ENCODE measurements at places on chromosomes 4 and X. TPM values are rescaled to one million over a fixed set of nuclear protein-coding genes. Genes with fewer than 3 reads are reported as not detected.

ARL13A gene
- not detected for total RNA-seq

UGT2B15 gene
- not detected for total RNA-seq

TRPC3 gene
- total RNA-seq, result not detected

ATP11C gene
- 16.0 TPM for total RNA-seq

FAM114A1 gene
- 87.0 TPM for total RNA-seq

ARR3 gene
- total RNA-seq, result not detected

MAGIX gene
- 1.0 TPM for total RNA-seq

CFI gene
- 152 TPM for total RNA-seq

BTK gene
- total RNA-seq, result not detected

CITED1 gene
- total RNA-seq, result not detected

C4orf54 gene
- not detected for total RNA-seq

NDNF gene
- total RNA-seq, result not detected

PCDH19 gene
- 0.02 TPM for total RNA-seq

NHS gene
- not detected for total RNA-seq

ZCCHC18 gene
- total RNA-seq, result not detected

MAGEA2 gene
- total RNA-seq, result 0.15 TPM

POU4F2 gene
- total RNA-seq, result not detected

CLGN gene
- 17.0 TPM for total RNA-seq

TBC1D19 gene
- 3.5 TPM for total RNA-seq

GPRIN3 gene
- total RNA-seq, result not detected

NHSL2 gene
- not detected for total RNA-seq

ADH1A gene
- 0.13 TPM for total RNA-seq

CT45A3 gene
- total RNA-seq, result not detected

REELD1 gene
- total RNA-seq, result not detected

GPRASP1 gene
- 0.51 TPM for total RNA-seq

HSFX2 gene
- not detected for total RNA-seq

TLR10 gene
- total RNA-seq, result not detected

PACRGL gene
- 18.9 TPM for total RNA-seq

ANAPC10 gene
- 37.8 TPM for total RNA-seq

ARHGAP36 gene
- total RNA-seq, result not detected

ERCC6L gene
- 15.6 TPM for total RNA-seq

MAGEC3 gene
- total RNA-seq, result not detected

POU3F4 gene
- total RNA-seq, result not detected

USP17L17 gene
- not detected for total RNA-seq

Measured in HepG2 (cell line).